ENCODE measurements at places on chromosomes 2 and 18.

GRCh38 chr2:46857871-46858701 is 57.5 kb downstream of the MCFD2 start:
- DNase-seq = no peak

GRCh38 chr2:58137221-58137620 is 90.6 kb downstream of the VRK2 start:
- DNase-seq = no peak

DNA sequence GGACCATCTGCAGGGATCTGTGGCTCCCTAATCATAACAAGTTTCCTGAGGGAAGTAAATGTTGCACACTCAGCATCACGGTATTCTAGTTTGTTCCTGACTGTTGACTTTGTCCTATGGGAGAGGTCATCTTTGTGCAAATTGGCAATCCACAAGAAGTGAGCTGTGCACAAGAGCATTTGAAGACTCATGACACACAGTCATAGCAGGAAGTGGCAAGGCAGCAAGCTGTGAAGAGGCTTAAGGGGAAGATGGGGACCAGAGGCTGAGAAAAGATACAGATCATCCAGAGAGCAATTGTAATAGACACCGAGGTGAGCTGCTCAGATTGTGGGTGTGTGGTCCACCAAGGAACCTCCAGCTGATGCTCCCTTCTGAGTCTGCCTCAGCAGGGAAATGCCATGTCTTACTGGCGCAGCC is 2.7 kb downstream of the TNP1 start:
- DNase-seq = no peak

DNA sequence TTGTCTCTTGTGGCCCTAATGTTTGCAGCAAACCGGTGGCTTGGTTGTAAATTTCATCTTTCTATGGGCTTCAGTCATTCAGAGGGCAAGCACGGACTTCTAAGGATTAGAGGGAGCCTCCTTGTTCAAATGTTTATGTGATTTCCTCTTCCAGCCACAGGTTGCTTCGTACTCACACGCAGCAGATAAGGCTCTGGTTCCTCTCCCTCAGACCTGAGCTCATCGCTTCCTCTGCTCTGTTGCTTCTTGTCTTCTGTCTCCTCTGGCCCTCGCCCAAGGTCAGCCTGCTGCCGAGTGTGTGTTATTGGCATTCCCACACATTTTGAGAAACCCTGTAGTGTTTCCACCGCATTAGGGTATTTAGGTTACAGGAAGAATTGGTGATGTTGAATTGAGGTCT is 44.0 kb downstream of the MYL12B start:
- DNase-seq = no peak

DNA sequence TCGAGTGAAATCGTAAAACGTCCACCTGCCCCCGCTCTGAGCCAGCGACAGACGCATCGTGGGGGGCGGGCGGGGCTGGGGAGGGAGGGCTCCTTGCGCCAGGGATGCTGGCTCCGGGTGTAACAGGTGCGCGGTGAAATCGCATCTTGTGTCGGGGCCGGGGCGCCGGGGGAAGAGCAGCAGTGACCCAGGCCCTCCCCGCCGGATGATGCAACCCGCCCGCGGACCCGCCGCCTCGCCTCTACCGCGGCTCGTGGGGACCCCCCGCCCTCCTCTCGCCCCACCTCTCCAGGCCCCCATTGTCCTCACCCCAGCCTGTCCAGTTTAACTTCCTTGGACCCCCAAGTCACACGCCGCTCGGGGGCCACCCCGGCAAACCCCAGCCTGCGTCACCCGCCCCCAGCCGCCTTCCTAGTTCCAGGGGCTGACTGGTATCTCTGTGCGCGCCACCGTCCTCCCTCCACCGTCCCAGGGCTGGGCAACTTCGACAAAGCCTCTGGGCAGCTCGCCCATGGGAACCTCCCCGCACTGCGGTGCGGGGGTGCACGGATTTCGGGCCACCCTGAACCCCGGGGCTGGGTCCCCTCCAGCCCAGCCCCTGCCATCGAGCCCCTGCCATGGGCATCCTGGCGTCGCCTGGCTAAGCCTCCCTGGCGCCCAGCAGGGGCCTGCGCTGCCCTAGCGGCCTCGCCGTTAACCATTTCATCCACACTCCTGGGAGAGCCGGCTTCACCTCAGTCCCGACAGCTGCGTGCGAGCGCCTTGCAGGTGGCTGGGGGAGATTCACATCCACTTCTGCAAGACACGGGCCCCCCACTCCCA is 799 bp upstream of the KIF1A start:
- no peak for DNase-seq

DNA sequence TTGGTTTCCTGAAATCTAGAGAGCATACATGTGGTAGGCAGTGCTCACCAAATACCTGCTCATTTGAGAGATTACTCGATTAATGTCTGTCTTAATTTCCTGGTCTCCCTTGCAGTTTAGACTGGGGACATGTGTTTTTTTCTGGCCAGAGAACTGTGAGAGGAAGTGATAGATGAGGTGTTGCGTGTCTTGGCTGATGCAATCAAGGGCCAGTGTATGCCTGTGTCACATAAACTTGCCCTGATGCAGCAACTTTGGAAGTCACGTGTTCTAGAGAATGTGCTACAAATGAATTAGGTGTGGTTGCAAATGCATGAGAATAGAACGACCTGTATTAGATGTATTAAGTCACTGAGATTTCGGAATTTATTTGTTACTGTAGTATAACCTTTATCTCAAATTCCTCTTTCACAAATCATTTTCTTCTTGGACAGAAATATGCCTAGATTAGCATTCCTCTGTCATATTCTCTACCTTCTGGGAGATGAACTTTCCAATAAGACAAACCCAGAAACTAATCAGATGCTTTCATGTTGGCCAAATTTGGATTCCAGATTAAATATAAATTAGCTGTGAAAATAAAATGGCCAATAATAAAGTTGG is 9.9 kb upstream of the IL1A start:
- peak; percentile 38 for DNase-seq

DNA sequence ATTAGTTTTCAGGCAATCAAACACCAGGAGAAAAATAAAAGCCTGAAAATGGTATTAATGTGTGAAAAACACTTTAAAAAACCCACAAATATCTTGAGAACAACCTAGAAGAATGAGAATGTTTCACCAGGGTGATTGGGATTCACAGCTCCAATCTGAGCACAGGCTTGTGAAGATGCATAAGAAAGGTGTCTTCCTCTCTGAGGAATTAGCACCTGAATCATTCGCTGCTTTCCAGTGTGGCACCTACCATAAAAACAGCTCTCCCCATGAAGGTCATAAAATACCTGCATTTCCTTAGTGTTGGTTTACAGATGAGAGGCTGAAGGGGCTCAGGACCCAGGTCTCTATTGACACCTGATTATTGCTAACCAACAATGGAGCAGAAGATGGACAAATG is 499.7 kb upstream of the KLHL29 start:
- no peak for DNase-seq

DNA sequence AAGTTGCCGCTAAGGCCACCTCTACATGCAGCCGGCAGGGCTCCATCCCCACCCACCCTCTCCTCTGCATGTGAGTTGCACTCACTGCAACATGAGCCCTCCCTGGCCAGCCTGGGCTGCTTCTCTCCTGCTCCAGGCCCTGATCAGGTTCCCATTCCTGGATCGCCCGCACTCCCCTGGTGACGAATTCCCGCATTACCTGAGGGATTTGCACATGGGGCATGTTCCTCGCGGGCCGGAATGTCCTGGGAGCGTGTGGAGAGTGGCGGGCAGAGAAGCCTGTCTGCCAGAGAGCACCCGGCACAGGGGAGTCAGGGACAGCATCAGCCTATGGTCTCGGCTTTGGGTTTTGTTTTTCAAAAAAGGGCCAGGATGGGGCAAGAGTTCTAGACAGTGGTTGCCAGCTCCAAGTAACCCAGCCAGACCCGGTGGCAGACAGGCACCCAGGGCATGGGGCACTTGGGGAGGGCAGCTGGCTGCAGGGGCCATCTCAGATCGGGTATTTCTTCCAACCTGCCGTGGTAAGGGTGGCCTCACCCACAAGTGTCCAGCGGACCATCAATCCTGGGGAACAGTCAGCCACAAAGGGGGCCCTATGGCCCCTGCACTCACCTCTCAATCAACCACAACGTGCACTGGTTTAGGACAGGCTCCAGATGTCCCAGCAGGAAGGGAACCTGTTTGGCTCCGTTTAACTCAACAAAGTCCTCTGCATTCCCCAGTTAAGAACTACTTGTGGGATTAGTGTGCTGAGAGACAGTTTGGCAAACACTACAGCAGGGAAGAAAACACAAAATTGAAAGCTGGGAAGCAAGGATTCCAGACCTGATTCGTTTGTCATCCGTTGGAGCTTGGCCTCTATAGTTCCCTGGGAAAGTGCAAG is 187.7 kb downstream of the SMAD7 start:
- no peak for DNase-seq

DNA sequence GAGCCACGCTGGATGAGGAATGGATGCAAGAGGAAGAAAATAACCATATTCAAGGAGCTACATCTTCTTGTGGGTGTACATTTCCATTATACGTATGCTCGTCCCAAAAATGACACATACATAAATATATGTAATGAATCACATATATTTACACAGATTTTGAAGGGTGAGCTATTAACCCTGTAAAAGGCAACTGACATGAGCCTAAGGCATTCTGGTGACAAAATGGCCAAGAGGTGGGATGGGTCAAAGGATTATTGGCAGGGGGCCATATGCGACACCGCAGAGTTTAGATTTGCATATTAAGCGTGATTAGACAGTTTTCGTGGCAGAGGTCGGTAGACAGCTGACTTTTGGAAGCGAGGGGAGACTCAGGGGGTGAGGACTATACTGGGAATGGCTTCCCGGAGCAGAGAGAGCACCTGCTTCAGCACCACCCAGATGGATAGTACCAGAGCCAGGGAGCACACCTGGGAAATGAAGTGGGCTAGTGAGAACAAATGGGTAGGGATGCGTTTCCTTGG is 431 bp upstream of the CNRIP1 start:
- no peak for DNase-seq

GRCh38 chr2:80252294-80252986 is 52.1 kb downstream of the LRRTM1 start:
- DNase-seq = no peak

DNA sequence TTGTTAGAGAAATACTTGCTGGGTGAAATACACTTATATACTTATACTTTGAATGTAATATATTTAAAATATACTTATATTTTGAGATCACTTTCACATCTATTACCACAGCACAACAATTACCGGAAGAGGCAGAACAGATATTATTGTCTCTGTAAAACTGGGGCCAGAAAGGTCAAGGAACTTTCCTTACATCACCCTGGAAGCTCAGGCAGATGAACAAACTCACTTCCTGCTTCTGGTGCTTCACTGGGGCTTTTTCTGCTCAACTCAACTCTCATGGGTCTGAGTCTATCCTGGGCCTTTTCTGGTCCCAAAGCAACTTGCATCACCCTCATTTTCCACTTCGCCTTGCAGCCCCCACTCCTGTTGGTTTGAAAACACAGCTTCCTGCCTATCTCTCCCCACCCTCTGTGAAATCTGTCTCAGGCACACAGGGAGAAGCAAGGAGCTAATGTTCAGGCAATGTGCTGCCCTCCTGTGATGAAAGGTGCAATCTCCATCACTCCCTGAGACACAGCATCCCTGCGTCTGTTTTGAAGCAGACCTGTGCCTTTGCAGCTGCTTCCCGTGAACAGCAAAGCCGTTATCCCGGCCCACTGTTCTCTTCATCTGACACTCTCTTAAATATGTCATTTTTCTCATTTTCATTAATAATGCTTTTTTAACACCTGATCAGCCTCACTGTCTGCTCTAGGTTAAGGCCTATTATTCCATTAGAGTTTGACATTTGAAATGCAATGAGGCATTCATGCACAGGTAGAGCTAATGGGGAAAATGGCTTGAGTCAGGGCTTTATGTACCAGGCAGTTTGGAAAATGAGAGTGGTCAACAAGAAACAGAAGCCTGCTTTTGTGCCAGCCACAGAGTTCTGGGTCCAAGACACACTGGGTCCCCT is 251.9 kb upstream of the CHAC2 start:
- DNase-seq = no peak

DNA sequence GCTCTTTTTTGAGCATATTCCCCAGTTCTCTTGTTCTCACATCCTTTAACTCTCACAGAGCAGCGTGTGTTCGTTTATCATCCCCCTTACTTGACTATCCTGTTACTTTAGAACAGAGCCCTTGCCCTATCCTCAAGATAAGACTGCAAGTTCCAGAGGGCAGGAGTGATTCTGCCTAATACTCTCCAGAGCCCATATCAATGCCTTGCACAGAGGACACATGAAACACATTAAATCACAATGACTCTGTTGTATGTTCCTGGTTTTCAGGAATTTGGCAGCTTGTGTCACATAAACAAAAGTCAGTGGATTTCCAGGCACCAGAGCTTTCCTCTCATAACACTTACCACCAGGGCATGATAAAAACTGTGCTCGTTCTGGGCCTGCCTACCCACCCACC is 156.7 kb downstream of the RNF144A start:
- no peak for DNase-seq

- DNase-seq = no peak
Observed at GRCh38 chr18:55440988-55441387, 147.0 kb downstream of the TCF4 start.

GRCh38 chr2:100205174-100205573 is 62.8 kb upstream of the AFF3 start:
- DNase-seq = no peak

DNA sequence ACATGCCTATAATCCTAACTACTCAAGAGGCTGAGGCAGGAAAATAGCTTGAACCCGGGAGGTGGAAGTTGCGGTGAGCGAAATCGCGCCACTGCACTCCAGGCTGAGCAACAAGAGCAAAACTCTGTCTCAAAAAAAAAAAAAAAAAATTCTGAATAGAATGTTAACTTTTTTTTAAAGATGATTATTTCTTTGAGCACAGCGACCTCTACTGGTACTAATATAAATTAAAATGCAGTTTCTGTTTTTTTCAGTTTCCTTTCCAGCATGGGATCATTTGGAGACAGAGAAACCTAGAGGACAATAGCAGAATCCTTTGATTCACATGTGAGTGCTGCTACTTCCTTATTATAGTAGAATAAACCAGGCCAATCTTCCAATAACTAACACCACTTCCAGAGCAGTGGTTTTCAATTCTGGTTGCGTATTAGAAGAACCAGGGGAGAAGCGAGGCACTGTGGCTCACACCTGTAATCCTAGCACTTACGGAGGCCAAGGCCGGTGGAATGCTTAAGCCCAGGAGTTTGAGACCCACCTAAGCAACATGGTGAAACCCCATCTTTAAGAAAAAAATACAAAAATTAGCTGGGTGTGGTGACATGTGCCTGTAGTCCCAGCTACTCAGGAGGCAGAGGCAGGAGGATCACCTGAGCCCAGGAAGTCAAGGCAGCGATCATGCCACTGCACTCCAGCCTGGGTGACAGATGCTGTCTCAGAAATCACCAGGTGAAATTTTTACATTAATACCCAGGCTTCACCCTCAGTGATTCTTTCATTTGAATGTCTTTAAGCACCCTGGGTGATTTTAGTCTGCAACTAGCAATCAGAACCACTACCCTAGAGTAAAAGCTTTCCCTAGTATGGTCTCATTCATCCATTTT is 10.1 kb downstream of the SRSF7 start:
- peak; percentile 72 for DNase-seq

GRCh38 chr2:239729151-239729550 is 296.0 kb downstream of the NDUFA10 start:
- DNase-seq = no peak

GRCh38 chr2:29336341-29337241 is 221.4 kb downstream of the CLIP4 start:
- no peak for DNase-seq

Data from CD4-positive, alpha-beta T cell treated with Interleukin-21 for 1 hour (primary cell).